ENCODE measurements at places on chromosomes 4 and X. TPM values are rescaled to one million over a fixed set of nuclear protein-coding genes. Genes with fewer than 3 reads are reported as not detected.

DNA sequence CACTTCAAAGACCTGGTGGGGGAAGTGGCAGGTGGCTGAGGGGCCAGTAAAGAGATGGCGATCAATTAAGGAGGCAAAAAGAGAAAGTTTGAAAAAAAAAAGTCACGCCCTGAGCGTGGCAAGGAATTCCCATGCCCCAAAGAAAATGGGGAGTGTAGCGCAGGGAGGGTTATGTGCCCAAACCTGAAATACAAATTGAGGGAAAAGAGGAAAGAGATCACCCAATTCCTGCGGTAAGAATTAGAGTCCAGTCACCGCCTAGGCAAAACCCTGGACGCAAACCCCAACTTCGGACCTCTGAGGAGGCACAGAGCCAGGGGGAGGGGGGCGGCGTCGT, 595 bp downstream of the ENOX2 start:
- DNase-seq, result no peak
- no peaks in the 10 kb centered on the region for H3K27me3 ChIP-seq
- H3K27ac ChIP-seq, result peak overlapping the region; percentile 93
- peak overlapping the region; percentile 79 for H3K4me3 ChIP-seq
- no peaks in the 10 kb centered on the region for H3K4me1 ChIP-seq

DNA sequence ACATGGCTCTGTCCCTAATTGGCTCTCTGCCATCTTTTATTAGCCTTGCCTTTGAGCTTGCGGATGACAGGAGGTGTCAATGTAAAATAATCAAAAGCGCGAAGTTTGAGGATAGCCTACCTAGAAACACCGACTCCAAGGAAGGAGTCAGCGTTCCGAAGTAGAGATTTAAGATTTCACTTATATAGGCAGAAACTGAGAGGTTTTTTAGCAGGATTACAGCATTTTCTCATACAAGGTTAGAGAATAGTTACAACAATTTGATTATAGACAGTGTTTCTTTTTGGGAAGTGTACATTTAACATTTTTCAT, 499 bp upstream of the NFXL1 start:
- peaks cover 15% of the 10 kb centered on the region for H3K4me1 ChIP-seq
- no peaks in the 10 kb centered on the region for H3K27me3 ChIP-seq
- no peak for DNase-seq
- peak overlapping the region; percentile 61 for H3K27ac ChIP-seq

Gene MAP7D2
- 0.15 TPM for total RNA-seq

DNA sequence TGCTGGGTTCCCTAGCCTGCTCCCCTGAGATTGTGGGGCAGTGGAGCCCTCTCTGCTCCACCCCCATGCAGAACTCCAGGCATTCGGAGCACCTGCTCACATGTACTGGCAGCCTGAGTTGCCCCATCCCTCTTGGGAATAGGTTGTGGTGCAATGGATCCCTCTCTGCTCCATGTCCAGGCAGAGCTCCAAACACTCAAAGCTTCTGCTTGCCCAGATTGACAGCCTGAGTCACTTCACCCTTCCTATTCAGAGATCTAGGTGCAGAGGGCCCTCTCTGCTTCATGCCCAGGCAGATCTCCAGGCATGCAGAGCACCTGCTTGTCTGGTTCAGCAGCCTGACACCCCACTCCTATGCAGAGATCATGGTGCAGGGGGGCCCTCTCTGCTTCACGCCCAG, 18.6 kb upstream of the TEX13B start:
- H3K4me3 ChIP-seq, result no peak overlapping the region
- no peaks in the 10 kb centered on the region for H3K36me3 ChIP-seq
- no peak overlapping the region for H3K27ac ChIP-seq
- no peaks in the 10 kb centered on the region for H3K4me1 ChIP-seq

DNA sequence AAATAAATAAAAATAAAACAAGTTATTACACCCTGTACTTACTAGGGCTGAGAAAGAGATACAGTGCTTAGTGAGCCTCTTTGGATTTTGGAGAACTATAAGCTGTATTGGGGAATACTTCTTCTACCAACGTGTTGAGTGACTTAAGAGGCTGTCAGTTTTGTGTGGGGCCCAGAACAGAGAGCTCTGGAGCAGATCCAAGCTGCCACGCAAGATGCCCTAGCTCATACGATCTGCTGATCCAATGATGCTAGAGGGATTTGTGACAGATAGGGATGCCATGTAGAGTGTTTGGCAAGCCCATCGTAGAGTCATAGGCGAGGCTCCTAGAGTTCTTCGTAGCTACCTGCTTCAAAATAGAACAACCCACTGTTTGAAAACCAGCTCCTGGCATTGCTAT, 60.3 kb upstream of the KLF3 start:
- no peak for DNase-seq
- H3K4me3 ChIP-seq, result no peak overlapping the region
- H3K27me3 ChIP-seq, result no peaks in the 10 kb centered on the region
- no peaks in the 10 kb centered on the region for H3K36me3 ChIP-seq

Gene TRIM60
- not detected for total RNA-seq

GRCh38 chr4:156374894-156375293, 421.2 kb upstream of the CTSO start:
- no peaks in the 10 kb centered on the region for H3K36me3 ChIP-seq

GRCh38 chr4:69239557-69240168, 25.1 kb upstream of the UGT2B11 start:
- H3K4me1 ChIP-seq, result no peaks in the 10 kb centered on the region
- no peaks in the 10 kb centered on the region for H3K27me3 ChIP-seq
- H3K4me3 ChIP-seq, result no peak overlapping the region
- no peak overlapping the region for H3K27ac ChIP-seq
- no peak for DNase-seq

Gene LGI2
- total RNA-seq, result not detected

DNA sequence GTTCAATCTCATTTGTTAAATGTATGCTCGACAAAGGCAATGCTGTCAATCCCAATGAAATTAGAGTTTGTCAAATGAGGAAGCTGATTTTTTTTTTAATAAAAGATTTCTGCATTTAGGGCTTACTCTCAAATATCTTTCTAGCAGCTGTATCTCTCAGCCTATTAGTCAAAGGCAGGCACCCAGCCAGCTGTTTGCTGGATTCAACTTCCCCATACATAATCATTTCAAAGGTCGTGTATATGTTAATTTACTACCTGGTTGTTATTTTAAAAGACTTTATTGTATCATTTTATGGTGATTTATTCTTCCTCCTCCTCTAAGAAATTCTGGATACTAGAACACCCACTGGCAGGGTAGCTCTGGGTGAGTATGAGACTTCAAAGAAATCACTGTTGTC, 27.1 kb downstream of the RAI2 start:
- no peaks in the 10 kb centered on the region for H3K4me1 ChIP-seq
- no peak overlapping the region for H3K4me3 ChIP-seq
- H3K36me3 ChIP-seq, result no peaks in the 10 kb centered on the region
- DNase-seq, result no peak

DNA sequence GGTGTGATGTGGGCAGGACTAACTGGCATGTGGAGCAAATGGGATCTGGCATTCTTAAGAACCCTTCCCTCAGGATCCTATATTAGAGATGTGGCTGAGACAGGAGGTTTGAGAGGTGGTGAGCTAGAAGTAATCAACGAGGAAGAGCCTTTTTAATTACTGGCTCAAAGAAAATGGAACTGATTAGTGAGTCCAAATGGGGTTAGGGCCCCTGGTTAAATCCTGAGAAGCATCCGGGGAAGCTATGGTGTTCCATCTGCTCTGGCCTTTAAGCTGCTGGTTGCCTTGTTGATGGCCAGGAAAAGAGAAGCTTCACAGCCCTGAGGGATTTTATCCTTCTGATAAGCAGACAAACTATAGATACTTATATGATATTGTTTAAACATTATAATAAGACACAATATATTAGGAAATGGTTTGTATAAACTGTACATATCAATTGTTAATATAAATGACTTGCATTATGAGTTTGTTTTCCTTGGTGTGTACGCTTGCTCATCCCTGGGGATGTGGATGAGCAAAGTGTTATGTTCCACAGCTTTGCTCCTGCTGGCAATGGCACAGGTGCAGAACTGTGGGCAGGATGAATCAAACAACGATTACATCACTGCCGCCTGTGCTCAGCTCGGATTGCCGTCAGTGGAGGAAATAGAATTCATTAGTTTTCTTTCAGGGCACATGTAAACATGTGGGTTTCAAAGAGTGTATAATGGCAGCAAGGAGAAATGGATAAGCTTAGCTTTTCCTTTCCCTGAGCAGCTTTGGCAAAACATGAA, 328.6 kb upstream of the ARX start:
- no peak for DNase-seq
- H3K4me3 ChIP-seq, result no peak overlapping the region
- no peak overlapping the region for H3K27ac ChIP-seq
- no peaks in the 10 kb centered on the region for H3K36me3 ChIP-seq
- H3K27me3 ChIP-seq, result no peaks in the 10 kb centered on the region

Gene ALAS2
- not detected for total RNA-seq

GRCh38 chrX:2351321-2351720, 149.5 kb downstream of the DHRSX start:
- no peak overlapping the region for H3K27ac ChIP-seq
- H3K4me3 ChIP-seq, result no peak overlapping the region
- H3K36me3 ChIP-seq, result no peaks in the 10 kb centered on the region

Gene PFKFB1
- 0.27 TPM for total RNA-seq

DNA sequence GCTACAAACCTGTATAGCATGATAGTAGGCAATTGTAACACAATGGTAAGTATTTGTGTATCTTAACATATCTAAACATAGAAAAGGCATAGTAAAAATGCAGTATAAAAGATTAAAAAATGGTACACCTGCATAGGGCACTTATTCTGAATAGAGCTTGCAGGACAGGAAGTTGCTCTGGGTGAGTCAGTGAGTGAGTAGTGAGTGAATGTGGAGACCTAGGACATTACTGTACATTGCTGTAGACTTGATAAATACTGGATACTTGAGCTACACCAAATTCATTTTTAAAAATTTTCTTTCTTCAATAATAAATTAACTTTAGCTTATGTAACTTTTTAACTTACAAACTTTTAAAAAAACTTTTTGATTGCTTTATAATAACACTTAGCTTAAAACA, 68.2 kb upstream of the MAML3 start:
- H3K36me3 ChIP-seq, result no peaks in the 10 kb centered on the region
- no peaks in the 10 kb centered on the region for H3K4me1 ChIP-seq
- DNase-seq, result no peak

Gene AMMECR1
- total RNA-seq, result 11.6 TPM

Gene KLHL4
- total RNA-seq, result not detected

GRCh38 chr4:187387739-187388138, 607.8 kb upstream of the ZFP42 start:
- H3K4me1 ChIP-seq, result no peaks in the 10 kb centered on the region
- no peaks in the 10 kb centered on the region for H3K36me3 ChIP-seq
- H3K4me3 ChIP-seq, result no peak overlapping the region
- no peak for DNase-seq

DNA sequence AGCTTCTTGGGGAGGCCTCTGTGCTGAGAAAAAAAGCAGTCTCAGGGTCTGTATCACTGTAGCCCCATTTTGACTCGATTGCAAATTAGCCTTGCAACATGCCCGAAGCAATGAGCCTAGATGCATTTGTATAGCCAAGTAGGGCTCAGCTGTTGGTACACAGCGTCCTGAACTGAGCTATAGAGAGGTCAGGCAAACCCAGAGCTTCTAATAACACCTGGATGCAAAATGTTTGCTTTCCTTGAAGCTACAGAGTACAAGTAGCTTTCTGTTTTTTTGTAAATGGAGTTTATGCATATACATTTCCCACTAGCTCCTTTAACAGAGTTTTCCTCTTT, 87.8 kb downstream of the PLAC1 start:
- H3K36me3 ChIP-seq, result no peaks in the 10 kb centered on the region
- H3K4me1 ChIP-seq, result no peaks in the 10 kb centered on the region
- no peak for DNase-seq
- no peak overlapping the region for H3K4me3 ChIP-seq
- H3K27ac ChIP-seq, result no peak overlapping the region
- H3K27me3 ChIP-seq, result no peaks in the 10 kb centered on the region

GRCh38 chrX:45622042-45622423, 421.4 kb upstream of the DIPK2B start:
- H3K4me1 ChIP-seq, result no peaks in the 10 kb centered on the region
- no peak overlapping the region for H3K27ac ChIP-seq
- H3K27me3 ChIP-seq, result no peaks in the 10 kb centered on the region
- no peak for DNase-seq

GRCh38 chrX:142873214-142873613, 152.5 kb upstream of the SPANXN4 start:
- no peaks in the 10 kb centered on the region for H3K4me1 ChIP-seq
- H3K27ac ChIP-seq, result no peak overlapping the region
- H3K27me3 ChIP-seq, result no peaks in the 10 kb centered on the region
- H3K36me3 ChIP-seq, result no peaks in the 10 kb centered on the region
- no peak overlapping the region for H3K4me3 ChIP-seq

DNA sequence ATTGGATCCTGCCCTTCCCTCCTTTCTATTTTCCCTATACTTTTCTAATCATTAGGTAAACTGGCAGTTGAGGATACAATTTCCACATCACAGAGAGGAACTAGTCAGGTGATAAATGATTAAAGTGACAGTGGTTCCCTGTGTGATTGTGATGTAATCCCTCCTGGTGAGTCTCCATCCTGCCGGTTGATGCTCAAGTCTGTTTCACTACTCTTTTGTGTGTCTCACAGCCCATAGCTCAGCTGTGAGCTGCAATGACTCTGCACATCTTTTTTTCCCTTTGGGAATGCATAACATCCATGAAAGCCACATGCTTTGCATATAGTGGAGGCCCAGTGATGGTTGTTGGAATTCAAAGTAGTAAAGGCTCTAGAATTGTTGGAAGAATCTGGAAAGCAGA, 60.4 kb downstream of the CCNI start:
- no peak overlapping the region for H3K27ac ChIP-seq
- H3K27me3 ChIP-seq, result no peaks in the 10 kb centered on the region
- H3K4me1 ChIP-seq, result no peaks in the 10 kb centered on the region
- no peak for DNase-seq
- no peak overlapping the region for H3K4me3 ChIP-seq
- no peaks in the 10 kb centered on the region for H3K36me3 ChIP-seq

GRCh38 chrX:102341867-102342266, 94.9 kb downstream of the NXF2 start:
- no peak for DNase-seq
- no peaks in the 10 kb centered on the region for H3K4me1 ChIP-seq
- H3K4me3 ChIP-seq, result no peak overlapping the region
- no peaks in the 10 kb centered on the region for H3K36me3 ChIP-seq
- H3K27me3 ChIP-seq, result no peaks in the 10 kb centered on the region

GRCh38 chr4:73742490-73743160, 2.3 kb downstream of the CXCL8 start:
- H3K27me3 ChIP-seq, result no peaks in the 10 kb centered on the region
- H3K4me3 ChIP-seq, result no peak overlapping the region
- no peaks in the 10 kb centered on the region for H3K4me1 ChIP-seq

DNA sequence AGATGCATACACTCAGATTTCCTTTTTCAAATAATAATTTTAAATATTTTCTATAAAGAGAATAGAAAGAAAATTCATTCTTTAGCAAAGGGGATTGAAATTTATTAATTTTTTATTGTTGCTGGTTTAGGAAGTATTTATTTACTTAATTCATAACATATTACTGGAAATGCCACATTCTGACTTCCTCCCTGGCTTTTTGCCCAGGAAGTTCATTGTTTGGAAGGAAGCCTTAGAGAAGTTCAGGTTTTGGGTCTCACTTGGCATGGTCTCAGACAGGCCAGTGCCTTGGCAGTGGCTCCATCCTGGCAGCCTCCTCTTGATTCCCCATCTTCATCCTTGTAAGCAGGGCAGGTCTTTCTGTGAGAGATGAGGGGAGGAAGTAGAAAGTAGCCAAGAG, 50.5 kb downstream of the IL15 start:
- no peak overlapping the region for H3K27ac ChIP-seq
- no peak overlapping the region for H3K4me3 ChIP-seq
- H3K36me3 ChIP-seq, result no peaks in the 10 kb centered on the region
- H3K27me3 ChIP-seq, result no peaks in the 10 kb centered on the region
- no peak for DNase-seq
- no peaks in the 10 kb centered on the region for H3K4me1 ChIP-seq

Gene LEF1
- 270 TPM for total RNA-seq

Gene TLR6
- 1.2 TPM for total RNA-seq

- DNase-seq, result peak; percentile 2
- no peaks in the 10 kb centered on the region for H3K36me3 ChIP-seq
- no peaks in the 10 kb centered on the region for H3K4me1 ChIP-seq
These were observed 157.7 kb downstream of the SPANXN1 start for GRCh38 chrX:145405012-145405411.

All from naive thymus-derived CD4-positive, alpha-beta T cell (primary cell).